HuH-7.5 (cell line): ENCODE measurements at places on chromosomes 11 and 22.

DNA sequence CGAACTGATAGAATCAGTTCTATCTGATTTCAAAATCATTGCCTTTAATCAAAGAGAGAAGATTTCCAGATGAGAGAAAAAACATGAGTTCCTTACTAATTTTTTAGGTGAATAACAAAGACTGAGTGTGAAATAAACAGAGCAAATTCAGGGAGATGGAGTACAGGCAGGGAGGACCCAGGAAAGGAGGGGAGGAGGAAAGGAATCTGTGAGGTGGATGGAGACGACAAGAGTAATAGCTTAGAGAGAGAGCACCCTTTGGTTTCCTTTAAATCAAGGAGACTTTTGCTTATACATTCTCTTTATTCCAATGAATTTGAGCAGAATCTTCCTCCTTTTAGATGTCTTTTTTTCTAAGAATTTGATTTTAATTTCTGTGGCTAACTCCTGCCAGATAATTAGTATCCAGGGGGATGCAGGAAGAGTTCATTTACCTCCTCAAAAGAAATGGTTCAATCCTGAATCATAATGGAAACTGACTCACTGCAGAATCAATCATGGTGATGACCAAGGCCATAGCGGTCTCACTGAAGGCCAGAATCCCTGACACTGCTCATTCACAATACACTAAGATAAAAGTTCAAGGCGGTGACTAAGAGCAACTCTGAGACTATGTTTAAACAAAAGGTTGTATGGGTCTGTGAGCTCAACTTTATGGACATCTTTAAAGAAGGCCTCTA is 234.0 kb upstream of the ZC3H12C start:
- no peak for DNase-seq

GRCh38 chr11:101914341-101914737 is 471 bp upstream of the CEP126 start:
- no peak for DNase-seq

GRCh38 chr22:18077639-18078328 is at the start of gene PEX26:
PEX26 (plus strand) TSS chr22:18077990; CDS start chr22:18078377, 387 bp downstream.
- DNase-seq, result peak; percentile 92

DNA sequence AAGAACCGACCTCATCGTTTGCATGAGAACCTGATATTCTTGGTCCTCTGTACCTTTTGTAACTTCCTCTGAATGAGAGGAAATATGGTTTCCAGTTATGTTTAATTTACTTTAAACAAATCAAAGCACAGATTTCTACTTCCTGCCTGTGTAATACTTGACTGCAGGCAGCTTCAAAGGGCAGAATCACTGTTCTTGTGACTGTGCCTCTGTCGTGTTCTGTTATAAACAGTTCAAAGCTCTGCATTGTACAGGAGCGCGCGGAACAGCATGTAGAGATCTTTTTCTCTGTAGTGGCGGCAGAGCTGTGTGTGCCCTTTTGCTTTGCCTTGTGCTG is 73.2 kb upstream of the CLDN5 start:
- no peak for DNase-seq

DNA sequence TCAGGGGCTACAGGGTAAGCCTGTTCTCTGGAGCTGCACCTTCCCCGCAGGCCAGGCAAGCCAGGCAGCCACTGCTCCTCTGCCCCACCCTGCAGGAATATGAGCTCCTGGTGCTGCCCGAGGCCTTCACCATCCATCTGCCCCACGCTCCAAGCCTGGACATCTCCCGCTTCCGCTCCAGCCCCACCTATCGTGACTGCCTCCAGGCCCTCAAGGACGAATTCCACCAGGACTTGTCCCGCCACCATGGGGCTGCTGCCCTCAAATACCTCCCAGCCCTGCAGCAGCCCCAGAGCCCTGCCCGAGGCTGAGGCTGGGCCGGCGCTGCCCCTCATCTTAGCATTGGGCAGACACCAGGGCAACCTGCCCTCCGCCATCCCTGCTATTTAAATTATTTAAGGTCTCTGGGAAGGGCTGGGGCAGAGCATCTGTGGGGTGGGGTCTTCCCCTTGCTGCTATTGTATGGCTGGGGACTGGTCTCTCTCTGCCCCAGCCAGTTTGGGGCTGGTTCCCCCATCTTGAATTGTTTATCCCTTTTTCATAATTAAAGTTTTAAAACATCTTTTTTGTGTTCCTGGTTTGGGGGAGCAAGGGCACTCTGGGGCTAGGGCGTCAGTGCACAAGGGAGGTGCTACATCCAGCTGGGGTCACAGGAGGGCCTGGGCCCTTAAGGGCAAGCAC is 6.2 kb downstream of the LARGE2 start:
- no peak for DNase-seq

GRCh38 chr11:20247591-20248007 is 87.3 kb upstream of the DBX1 start:
- no peak for DNase-seq

- no peak for DNase-seq
Observed at GRCh38 chr22:27772081-27772983, 29.2 kb downstream of the MN1 start.
